Fibroblast of gingiva (primary cell): ENCODE measurements at places on chromosomes 2 and 18.

DNA sequence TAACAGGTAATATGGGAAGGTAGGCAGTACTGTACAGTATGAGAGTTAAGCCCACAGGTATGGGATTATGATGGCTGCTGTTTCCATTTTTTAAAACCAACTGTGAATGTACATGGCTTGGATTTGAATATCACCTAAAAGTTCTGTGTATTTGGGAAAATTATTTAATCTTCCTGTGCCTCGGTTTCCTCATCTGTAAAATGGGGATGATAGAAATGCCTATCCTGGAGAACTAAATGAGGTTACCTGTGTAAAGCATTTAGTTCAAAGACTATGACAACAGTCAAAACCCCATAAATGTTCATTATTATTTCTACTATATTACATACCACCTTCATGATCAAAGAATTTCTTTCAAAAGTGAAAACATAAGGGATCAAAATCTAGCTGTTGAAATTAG, 3.6 kb downstream of the KLHL41 start:
- no peak for DNase-seq

- no peak for DNase-seq
Measured at GRCh38 chr18:63096327-63096874, 223.2 kb downstream of the BCL2 start.

- no peak for DNase-seq
Measured at GRCh38 chr2:137873536-137874244, 90.6 kb upstream of the HNMT start.

GRCh38 chr18:48195787-48196186, 213.4 kb downstream of the ZBTB7C start:
- DNase-seq, result no peak

DNA sequence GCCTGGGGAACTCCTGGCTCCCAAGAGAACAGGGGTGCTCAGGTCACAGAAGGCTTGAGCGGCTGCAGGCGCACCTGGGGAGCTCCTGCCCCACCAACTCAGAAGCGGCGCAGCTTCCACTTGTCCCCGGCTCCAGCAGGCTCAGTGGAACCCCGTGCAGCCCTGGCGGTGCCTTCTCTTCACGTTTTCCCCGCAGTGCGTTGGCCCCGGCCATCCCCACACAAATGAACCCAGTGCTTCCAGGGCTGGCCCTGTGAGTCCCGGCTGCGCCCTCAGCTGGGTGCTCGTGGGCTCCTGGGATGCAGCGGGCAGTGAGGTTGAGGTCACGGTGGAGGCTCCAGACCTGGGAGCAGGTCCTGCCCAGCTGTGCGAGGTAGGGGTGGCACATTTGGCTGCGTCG, 17.9 kb upstream of the MBD2 start:
- DNase-seq, result no peak

GRCh38 chr18:74418023-74418422, 39.1 kb downstream of the DIPK1C start:
- DNase-seq, result no peak

DNA sequence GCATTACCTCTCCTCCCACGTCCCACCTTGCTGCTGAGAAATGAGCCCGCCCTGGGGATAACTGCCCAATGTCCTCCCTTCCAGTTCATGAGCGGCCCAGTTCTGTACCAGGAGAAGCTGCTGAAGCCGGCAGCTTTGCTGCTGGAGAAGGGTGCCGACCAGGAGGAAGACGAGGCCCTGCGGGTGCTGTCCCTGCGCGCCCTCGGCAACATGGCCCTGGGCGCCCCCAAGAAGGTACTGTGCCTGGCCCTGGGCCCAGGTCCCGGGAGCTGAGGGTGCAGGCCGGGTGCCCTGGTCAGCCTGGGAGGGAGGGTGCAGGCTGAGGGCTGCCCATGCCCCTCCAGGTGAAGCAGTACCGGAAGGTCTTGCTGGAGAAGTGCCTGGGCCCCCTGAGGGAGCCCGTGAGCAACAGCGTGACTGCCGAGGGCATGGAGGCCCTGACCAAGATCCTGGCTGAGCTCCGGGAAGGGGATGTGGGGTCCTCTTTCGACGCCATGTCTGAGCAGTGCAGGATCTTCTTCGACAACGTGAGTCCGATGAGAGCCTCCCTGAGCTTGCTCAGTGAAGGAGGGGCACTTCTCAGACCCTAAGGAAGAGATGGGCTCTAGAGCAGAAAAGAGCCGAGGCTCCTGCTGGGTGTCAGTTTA, 25.7 kb downstream of the HJURP start:
- no peak for DNase-seq

DNA sequence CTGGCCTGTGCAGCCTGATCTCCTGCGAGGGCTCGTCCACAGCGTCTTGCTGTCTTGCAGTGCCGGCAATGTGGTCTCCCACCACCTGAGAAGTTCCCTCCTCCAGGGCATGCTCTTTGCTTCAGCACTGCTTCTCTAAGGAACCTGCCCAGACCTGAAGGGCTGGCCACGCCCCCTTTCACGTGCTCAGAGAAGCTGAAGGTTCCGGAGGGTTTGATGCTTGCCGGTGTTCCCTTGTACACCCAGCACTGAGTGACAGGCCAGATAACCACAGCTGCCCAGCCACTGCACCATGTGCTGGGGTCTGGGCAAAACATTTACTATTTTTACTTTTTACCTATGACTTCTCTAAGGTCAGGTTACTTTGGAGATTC, 1.7 kb upstream of the POLR2D start:
- DNase-seq, result no peak
